ENCODE measurements at places on chromosomes 7 and 10.

GRCh38 chr7:99133766-99134564 is 9.9 kb downstream of the SMURF1 start:
- DNase-seq, result no peak

GRCh38 chr10:59362959-59363381 is 621 bp upstream of the FAM13C start:
- no peak for DNase-seq

GRCh38 chr10:50508315-50509051 is 115.3 kb downstream of the SGMS1 start:
- no peak for DNase-seq

DNA sequence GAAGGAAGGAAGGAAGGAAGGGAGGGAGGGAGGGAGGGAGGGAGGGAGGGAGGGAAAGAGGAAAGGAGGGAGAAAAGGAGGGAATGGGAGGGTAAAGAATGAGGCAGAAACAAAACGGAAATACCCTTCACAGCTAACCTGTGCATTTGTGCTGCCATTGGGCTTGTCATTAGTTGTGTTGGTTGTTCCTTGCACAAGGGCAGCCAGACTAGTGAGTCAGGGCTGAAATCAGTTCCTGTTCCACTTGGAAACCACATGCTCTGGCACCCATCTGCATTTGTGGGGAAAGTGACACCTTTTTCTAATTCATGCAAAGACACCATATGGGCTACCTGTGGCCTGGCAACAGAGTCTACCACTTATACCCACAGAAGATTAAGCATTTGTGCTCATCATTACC is 1004.0 kb upstream of the C7orf33 start:
- no peak for DNase-seq

DNA sequence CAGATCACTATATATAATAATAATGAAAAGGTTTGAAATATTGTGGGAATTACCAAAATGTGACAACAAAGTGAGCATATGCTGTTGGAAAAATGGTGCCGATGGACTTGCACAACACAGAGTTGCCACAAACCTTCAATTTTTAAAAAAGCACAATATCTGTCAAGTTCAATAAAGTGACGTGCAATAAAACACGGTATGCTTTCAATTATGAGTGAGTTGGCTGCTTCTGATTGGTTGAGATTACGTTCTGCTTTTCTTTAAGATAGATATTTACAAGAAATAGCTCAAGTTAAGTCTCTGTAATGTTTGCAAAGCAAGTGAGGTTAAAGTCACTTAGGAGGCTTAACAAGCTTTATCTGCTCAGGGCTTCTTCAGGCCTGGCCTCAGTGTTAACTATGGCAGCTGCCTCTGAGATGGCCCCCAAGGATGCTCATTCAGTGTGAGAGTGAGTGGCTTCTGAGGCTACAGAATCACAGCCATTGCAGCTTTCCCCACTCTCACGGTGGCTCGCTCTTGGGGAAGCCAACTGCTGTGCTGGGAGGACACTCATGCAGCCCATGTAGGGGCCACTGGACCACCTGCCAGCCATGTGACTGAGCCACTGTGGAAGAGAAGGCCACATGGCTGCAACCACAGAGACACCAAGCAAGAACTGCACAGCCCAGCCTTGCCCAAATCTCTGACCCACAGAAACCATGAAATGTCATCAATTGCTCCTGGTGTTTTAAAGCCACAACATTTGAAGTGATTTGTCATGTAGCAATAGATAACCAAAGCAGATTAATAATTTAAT is 78.3 kb upstream of the TMEM72 start:
- DNase-seq, result no peak

DNA sequence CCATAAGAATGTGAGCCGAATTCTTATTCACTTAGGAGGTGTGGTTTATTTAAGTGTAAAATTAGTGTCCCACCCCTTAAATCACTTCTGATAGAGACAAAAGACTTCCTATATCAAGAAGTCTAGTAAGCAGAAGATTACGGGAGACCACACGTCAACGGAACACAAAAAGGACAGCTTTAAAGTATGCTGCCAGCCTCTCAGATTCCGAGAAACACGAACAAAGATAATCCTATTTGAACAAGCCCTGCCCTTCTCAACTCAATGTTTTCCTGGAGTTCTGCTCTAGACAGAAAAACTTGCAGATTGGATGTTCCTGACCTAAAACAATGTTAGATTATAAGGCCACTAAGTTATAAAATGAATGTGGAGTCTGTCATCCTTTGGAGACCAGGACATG is 4.9 kb upstream of the MCU start:
- no peak for DNase-seq

- DNase-seq, result no peak
Measured at GRCh38 chr7:50209461-50210135, 94.9 kb upstream of the IKZF1 start.

- no peak for DNase-seq
Measured at GRCh38 chr10:71267508-71268240, 51.4 kb upstream of the SLC29A3 start.

DNA sequence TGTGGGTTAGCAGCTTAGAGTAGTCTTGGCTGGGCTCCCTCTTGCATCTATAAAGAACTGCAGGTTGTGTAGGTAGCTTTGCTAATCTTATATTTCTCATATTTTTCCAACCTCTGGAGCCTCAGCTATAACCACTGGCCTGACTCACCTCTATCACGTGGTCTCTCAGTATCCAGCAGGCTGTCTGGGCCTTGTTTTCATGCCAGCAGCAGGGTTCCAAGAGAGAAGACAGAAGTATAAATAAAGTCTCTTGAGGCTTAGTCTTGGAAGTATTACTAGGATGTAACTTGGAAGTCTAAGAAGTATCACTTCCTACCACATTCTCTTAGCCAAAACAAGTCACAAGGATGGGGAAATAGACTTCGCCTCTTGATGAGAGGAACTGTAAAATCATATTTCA is 73.3 kb downstream of the WIPF3 start:
- no peak for DNase-seq

DNA sequence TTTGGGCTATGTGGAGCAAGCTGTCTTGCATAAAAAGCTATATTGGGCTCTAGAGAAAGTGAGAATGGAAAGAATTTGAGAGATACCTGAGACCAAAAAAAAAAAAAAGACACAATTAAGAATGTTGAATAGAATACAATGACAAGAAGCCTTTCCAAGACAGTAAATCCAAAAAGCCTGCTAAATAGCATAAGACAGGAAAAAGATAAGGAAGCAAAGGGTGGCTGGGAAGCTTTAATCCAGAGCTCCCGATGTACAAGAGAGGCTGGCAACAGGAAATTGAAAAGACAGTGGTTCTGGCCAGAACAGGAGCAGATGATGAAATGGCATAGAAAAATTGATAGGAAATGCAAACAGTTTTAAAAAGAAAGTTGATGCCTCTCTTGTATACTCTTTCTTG is 174.9 kb downstream of the CACNA2D1 start:
- no peak for DNase-seq

GRCh38 chr7:140049339-140050024 is 13.3 kb downstream of the PARP12 start:
- no peak for DNase-seq

GRCh38 chr7:18210377-18210776 is 182.7 kb upstream of the PRPS1L1 start:
- DNase-seq, result no peak

DNA sequence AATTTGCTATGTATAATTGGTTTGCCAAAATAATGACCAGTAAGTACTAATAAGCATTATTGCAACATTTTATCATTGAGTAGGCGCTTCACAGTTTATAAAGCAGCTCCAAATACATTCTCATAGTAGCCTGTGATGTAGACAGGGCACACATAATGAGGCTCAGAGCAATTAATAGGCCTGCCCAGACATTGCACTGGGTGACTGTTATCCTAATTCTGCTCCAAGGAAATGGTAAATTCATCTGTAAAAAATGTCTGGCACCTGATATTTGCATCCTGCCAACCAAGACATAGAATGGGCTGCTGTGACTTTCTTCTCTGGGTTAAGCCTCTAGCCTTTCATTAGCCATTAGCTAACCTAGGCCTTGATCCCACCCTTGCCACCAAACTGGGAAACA is 97.6 kb downstream of the SEM1 start:
- DNase-seq, result no peak

DNA sequence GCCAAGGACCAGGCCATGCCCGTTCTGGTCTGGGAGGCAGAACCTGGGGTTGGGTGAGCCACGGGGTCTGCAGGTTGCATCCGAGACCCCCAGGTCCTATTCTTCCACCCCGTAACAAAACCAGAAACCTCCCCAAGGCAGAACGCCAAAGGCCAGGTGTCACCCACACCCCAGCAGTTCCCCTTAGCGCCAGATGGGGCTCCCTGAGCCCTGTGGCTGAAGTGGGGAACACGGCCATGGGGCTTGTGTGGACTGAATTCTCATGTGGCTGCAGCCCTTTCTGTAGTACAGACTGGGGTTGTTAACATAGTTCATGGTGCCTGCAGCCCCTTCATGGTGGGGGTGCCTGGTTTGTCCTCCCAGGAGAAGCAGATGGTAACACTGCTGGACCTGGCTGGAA is 10.2 kb downstream of the BRI3 start:
- no peak for DNase-seq

DNA sequence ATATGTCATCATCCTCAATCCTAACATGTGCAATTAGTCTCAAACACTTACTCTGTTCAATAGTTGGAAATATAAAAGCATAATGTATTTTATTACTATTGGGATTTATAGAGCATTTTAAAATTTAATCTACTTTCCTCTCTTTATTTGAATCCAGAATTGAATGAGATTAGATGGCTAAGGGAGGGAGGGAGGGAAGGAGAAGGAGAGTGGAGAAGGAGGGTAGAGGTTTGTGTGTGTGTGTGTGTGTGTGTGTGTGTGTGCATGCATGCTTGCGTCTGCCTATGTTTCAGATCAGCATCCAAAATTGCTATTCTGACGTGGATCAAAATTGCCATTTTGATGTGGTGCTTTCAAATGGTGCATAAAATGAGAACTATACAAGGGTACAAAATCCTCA is 90.8 kb downstream of the NRP1 start:
- DNase-seq, result no peak

GRCh38 chr10:110462166-110463095 is 35.3 kb upstream of the DUSP5 start:
- no peak for DNase-seq

DNA sequence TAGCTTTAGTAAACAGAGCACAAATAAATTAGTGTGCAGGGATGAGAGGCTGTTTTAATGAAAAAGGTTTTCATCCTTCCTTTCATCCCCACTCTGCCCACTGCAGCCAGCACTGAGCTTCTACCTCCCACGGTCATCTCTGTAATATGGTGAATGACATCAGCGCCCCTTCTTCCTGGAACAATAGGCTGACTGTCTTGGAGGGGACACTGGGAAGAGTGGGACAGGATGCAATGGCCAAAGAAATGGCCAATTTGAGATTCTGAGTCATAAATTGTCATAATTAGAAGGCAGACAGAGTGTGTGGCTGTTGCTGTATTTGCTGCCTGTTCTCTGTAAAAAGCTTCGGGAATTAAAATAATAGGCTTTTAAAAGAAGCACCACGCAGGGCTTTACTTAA is 126.7 kb upstream of the CALN1 start:
- no peak for DNase-seq

- no peak for DNase-seq
Measured at GRCh38 chr10:128631801-128632241, 505.6 kb upstream of the MKI67 start.

DNA sequence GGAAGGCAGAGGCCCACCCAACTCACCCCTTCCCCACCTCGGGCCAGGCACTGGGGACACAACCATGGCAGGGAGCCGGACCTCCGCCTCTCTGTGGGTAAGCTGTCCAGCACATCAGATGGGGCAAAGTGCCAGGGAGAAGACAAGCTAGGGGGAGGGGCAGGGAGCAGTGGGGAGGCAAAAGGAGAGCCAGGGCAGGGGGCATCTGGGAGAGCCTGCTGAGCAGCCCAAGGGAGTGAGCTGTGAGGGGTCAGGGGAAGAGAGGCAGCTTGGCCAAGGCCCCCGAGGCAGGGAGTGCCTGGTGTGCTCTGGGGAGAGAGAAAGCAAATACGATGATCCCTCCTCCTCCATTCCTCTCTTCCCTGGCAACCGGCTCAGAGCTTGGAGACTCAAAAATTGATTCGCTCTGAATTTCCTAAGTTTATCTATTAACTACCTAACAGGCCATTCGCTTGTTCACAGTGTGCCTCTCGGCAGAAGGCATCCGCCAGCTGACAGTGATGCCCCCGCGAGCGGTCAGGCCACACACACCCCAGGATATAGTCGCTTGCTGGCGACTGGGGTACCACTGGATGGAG is 4.5 kb downstream of the CAMK2B start:
- no peak for DNase-seq

DNA sequence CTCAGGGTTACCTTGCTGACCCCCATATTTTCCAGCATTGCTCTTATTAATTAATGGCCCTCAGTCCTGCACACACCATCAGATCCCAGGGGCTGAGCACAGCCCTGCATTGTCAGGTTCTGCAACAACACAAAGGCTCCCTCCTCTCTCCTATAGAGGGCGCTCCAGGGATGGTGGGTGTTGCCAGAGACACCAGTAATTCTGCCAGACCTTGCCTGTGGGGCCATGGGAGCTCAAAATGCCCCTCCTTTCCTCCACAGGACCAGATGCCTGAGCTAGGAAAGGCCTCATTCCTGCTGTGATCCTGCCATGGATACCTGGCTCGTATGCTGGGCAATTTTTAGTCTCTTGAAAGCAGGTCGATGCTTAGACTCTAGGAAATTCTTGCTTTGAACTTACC is 42.8 kb upstream of the PRSS58 start:
- DNase-seq, result no peak

DNA sequence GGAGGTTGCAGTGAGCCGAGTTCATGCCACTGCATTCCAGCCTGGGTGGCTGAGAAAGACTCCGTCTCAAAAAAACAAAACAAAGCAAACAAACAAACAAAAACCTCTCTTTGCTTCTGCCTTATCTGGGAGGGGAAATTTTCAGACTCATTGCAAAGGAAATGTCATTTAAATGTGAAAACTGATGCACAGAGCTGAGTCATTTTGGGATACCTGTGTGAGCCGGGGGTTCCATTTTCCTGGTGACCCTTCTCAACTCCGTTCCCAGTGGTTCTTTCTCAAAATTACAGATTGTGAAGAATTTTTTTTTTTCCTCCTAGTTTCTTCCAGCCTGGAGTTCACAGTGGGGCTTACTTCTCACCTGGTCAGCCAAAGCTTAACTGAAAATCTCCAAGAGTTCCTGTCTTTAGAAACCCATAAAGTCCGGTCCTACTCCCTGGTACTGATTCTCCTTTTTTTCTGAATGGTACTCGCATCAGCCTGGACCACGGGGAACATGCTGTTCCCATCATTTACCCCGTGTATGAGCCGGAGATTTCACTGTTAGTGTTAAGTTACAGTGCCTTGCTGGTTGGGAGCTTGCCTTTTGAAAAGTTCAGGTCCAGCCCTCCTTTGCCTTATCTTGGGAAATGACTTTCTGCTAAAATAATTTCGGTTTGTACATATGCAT is 56.9 kb downstream of the RBM20 start:
- DNase-seq, result no peak
